ENCODE measurements at places on chromosomes 7 and 10.

- H3K27me3 ChIP-seq, result peaks cover 4% of the 10 kb centered on the region
- no peak overlapping the region for H3K27ac ChIP-seq
- no peak overlapping the region for H3K4me3 ChIP-seq
- no peaks in the 10 kb centered on the region for H3K4me1 ChIP-seq
- DNase-seq, result no peak
Measured at GRCh38 chr10:69959911-69960310, 92.7 kb upstream of the MACROH2A2 start.

DNA sequence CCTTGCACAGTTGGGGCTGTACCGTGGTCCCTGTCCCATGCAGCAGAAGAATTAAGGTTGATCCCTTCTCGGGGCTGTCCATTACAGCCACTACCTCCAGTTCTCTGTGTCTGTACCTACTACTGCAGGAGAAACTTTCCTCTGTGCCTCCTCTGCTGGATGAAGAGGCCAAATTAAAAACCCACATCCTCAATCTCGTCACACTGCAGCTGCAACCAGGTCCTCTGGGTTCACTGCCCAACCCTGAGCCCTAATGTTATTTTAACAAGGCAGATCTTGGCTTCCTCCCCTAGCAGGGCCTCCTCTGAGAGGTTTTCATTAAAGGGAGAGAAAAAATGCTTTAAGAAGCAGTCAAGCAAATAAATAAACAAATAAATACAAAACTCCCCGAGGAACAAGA is 66.6 kb downstream of the PLXNA4 start:
- no peaks in the 10 kb centered on the region for H3K4me1 ChIP-seq
- H3K27ac ChIP-seq, result no peak overlapping the region
- no peak overlapping the region for H3K4me3 ChIP-seq

GRCh38 chr10:9437131-9437530 is 1382.6 kb downstream of the GATA3 start:
- H3K4me1 ChIP-seq, result no peaks in the 10 kb centered on the region
- H3K4me3 ChIP-seq, result no peak overlapping the region
- no peak for DNase-seq
- no peaks in the 10 kb centered on the region for H3K27me3 ChIP-seq

DNA sequence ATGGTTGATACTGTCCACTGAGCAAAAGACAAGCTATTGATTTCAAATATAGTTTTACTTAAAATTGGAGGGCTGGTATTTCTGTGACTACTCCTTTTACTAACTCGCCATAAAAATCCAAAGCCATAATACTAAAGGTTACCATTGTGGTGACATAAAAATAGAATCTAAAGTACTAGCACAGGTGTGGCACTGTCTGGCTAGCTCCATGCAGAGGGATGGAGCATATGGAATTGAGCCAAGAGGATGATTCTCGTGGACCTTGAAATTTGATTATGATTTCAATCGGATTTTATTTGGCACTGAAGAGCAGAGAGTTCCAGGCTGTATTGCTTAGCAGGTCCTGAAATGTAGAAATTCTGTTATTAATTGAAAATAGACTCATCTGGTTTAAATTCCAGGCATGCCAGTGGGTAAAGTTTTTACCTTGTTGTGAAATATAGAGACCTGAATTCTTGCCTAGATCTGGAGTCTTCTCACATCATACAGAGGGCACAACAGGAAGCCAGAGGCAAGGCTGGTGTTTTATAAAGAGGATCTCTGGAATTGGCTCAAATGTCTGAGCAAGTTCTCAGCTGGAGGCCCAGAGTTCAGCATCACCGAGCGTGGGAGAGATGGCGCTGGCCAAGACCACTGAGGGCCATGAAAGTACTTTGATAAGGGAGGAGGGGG is 29.9 kb upstream of the DLD start:
- no peak for DNase-seq
- H3K27ac ChIP-seq, result no peak overlapping the region
- H3K4me1 ChIP-seq, result peaks cover 29% of the 10 kb centered on the region
- H3K4me3 ChIP-seq, result no peak overlapping the region
- H3K36me3 ChIP-seq, result no peaks in the 10 kb centered on the region

GRCh38 chr10:102367441-102367840 is 28.1 kb upstream of the NFKB2 start:
- no peak overlapping the region for H3K4me3 ChIP-seq
- no peaks in the 10 kb centered on the region for H3K27me3 ChIP-seq
- H3K27ac ChIP-seq, result no peak overlapping the region
- H3K4me1 ChIP-seq, result no peaks in the 10 kb centered on the region
- DNase-seq, result no peak

- no peak overlapping the region for H3K4me3 ChIP-seq
- DNase-seq, result peak; percentile 42
- H3K27ac ChIP-seq, result no peak overlapping the region
- H3K36me3 ChIP-seq, result no peaks in the 10 kb centered on the region
- H3K4me1 ChIP-seq, result no peaks in the 10 kb centered on the region
Measured at GRCh38 chr10:112140110-112140970, 43.2 kb downstream of the GPAM start.

- H3K27me3 ChIP-seq, result peaks cover 3% of the 10 kb centered on the region
- no peaks in the 10 kb centered on the region for H3K36me3 ChIP-seq
- H3K27ac ChIP-seq, result no peak overlapping the region
- no peaks in the 10 kb centered on the region for H3K4me1 ChIP-seq
Measured at GRCh38 chr10:70267161-70267933, 16.5 kb downstream of the NPFFR1 start.

DNA sequence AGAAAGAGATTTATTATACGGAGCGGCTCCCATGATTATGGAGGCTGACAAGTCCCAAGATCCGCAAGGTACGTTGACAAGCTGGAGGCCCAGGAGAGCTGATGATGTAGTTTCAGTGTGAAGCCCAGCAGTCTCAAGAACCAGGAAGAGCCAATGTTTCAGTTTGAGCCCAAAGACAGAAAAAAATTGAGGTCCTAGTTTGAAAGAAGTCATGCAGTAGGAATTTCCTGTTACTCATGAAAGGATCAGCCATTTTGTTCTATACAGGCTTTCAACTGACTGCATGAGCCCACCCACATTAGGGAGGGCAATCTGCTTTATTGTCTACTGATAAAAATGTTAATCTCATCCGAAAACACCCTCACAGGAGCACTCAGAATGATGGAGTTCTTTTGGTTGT is 51.5 kb downstream of the CCDC71L start:
- H3K4me1 ChIP-seq, result no peaks in the 10 kb centered on the region
- DNase-seq, result no peak
- no peaks in the 10 kb centered on the region for H3K36me3 ChIP-seq

- no peak overlapping the region for H3K27ac ChIP-seq
- H3K27me3 ChIP-seq, result no peaks in the 10 kb centered on the region
- H3K4me1 ChIP-seq, result no peaks in the 10 kb centered on the region
- H3K36me3 ChIP-seq, result no peaks in the 10 kb centered on the region
- no peak for DNase-seq
- H3K4me3 ChIP-seq, result no peak overlapping the region
Measured at GRCh38 chr7:68629-69028, 123.7 kb upstream of the FAM20C start.

DNA sequence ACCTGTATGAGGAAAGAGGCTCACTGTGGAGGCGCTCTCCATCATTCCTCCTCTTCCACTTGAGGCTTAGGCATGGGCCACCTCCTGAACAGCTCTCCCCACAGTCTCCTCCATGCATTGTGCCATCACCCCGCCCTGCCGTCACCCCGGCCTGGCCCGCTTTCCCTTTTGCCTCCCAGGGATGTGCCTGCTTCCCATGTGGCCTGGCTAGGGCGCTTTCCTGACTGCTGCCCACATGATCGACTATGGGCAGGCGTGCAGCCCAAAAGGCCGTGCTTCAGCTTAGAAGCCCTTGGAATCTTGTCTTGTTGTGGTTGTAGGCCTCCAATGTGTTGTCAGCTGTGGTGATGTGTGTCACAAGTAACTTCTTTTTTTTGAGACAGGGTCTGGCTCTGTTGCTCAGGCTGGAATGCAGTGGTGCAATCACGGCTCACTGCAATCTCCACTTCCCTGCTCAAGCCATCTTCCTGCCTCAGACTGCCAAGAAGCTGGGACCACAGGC is 1.8 kb upstream of the ACTR3C start:
- H3K36me3 ChIP-seq, result peaks cover 28% of the 10 kb centered on the region
- no peak overlapping the region for H3K4me3 ChIP-seq
- H3K4me1 ChIP-seq, result peaks cover 26% of the 10 kb centered on the region
- no peak overlapping the region for H3K27ac ChIP-seq
- DNase-seq, result no peak

DNA sequence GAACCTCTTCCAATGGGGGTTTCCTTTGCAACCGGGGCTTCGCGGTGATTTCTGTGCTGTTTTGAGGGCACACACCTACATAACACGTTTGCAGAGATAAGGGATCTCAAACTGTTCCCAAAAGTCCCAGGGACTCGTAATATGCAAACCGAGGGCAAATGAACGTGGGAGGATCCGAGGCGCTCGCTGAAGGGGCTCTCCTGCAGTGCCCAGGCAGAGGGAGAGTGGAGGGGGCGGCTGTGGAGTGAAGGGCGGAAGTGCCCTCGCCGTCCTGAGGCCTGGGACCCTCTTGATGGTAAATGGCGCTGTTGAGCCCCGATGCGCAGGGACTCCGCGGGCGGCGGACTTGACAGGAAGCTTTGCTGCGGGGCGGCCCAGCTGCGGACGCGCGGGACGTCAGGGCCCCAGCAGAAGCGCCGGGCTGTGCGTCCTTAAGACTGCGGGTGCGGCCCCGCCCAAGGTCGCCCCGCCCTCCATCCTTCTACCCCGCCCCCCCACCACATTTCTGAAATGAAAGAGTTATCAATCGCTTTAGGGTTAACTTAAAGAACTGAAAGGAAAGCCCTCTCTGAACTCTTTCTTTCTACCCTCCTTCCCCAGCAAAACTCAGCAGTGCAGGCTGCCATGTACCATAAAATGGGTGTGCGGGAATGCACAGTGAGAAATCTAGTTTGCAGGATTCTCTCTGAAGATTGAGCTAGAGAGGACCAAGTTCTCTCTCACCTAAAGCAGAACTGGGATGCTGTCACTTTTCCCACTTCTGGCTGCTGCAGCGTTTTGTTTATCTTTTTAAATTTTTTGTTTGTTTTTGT is 151.8 kb upstream of the YAE1 start:
- H3K27me3 ChIP-seq, result peaks cover 16% of the 10 kb centered on the region
- no peak overlapping the region for H3K27ac ChIP-seq
- H3K36me3 ChIP-seq, result no peaks in the 10 kb centered on the region
- H3K4me1 ChIP-seq, result peaks cover 12% of the 10 kb centered on the region
- peak; percentile 3 for DNase-seq
- H3K4me3 ChIP-seq, result peak overlapping the region; percentile 54

DNA sequence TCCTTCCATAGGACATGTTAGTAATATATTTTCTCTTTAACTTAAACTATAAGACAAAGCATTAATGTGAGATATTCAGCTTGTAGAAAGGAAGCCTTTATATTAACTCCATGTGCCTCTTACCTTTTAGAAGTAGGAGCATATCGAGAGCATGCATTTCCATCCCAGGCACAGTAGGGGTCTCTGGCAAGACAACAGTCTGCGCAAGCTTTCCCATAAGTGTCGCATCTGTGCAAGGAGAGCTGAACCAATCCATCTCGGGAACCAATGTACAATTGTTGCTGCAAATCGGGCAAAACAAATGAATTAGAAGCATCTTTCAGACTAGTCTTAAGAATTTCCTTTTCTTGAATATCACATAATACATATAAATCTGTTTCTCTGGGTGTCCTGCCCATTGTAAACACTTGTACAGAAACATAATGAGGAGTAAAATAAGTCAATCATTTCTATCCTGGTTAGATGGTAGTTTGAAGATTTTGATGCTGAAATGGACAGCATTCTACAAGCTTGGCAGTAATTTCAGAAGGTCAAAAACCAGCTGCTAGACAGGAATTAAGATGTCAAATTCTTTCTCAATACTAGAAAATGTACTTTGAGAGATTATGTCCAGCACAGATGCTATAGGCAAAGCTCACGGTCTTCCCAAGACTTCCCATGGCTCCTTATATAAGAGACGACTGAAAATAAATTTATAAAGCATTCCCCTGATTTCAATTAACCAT is 171.8 kb downstream of the SEMA3D start:
- H3K36me3 ChIP-seq, result no peaks in the 10 kb centered on the region
- H3K27me3 ChIP-seq, result no peaks in the 10 kb centered on the region
- DNase-seq, result no peak
- no peak overlapping the region for H3K27ac ChIP-seq
- H3K4me1 ChIP-seq, result no peaks in the 10 kb centered on the region

GRCh38 chr10:132492323-132493025 is 45.1 kb upstream of the INPP5A start:
- no peak overlapping the region for H3K4me3 ChIP-seq
- H3K27me3 ChIP-seq, result no peaks in the 10 kb centered on the region
- no peak for DNase-seq
- H3K36me3 ChIP-seq, result no peaks in the 10 kb centered on the region
- no peak overlapping the region for H3K27ac ChIP-seq

- H3K27me3 ChIP-seq, result no peaks in the 10 kb centered on the region
- no peaks in the 10 kb centered on the region for H3K36me3 ChIP-seq
- H3K4me3 ChIP-seq, result no peak overlapping the region
- no peaks in the 10 kb centered on the region for H3K4me1 ChIP-seq
Measured at GRCh38 chr7:8833355-8833754, 399.9 kb downstream of the NXPH1 start.

- H3K4me1 ChIP-seq, result no peaks in the 10 kb centered on the region
- H3K27me3 ChIP-seq, result peaks cover under 1% of the 10 kb centered on the region
- no peak for DNase-seq
- no peaks in the 10 kb centered on the region for H3K36me3 ChIP-seq
Measured at GRCh38 chr7:121475806-121476205, 79.7 kb upstream of the FAM3C start.

DNA sequence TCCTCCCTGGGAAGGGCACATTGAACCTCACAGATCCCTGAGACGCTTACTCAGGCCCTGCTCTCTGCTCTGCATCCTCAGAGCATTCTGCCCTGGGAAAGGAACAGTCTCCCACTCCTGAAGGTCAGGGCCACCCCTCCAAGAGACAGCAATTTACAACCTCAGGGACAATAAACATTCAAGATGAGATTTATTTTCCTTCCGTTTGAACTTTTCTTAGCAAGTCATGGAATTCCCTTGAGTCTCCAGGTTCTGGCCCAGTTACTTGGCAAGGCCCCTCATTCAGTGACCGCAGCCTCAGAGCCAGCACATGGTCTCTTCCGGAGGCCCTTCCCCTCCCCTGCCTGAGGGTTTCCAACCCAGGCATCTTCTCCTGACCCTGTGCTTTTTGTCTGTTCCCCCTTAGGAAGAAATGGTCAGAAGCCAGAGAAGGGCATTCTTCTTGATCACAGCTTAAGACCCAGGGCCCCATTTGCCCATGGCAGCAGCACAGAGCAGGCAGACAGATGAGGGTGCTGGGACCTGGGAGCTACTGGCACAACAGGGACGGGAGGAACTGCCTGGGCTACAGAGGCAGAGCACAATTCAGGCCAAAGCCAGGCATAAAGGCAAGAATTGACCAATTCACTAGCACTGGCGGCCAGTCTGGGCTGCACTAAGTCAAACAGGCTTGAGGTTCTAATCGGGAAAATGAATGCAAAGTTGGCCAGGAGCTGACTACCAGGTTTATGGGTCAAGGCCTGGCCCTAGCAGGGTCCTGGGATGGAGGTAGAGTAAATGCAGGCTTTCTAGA is 56.7 kb downstream of the VSTM4 start:
- no peak overlapping the region for H3K4me3 ChIP-seq
- no peaks in the 10 kb centered on the region for H3K27me3 ChIP-seq
- no peak overlapping the region for H3K27ac ChIP-seq
- no peaks in the 10 kb centered on the region for H3K4me1 ChIP-seq
- DNase-seq, result no peak
- H3K36me3 ChIP-seq, result no peaks in the 10 kb centered on the region
